H1 (cell line): ENCODE measurements at places on chromosomes 3 and 15. TPM values are rescaled to one million over a fixed set of nuclear protein-coding genes. Genes with fewer than 3 reads are reported as not detected.

- H3K27ac ChIP-seq, result no peak overlapping the region
- DNase-seq, result no peak
- no peaks in the 10 kb centered on the region for H3K27me3 ChIP-seq
- H3K4me3 ChIP-seq, result no peak overlapping the region
- no peaks in the 10 kb centered on the region for H3K36me3 ChIP-seq
Measured at GRCh38 chr15:70664494-70664893, 98.9 kb downstream of the UACA start.

GRCh38 chr3:157405457-157405856 lies 31.2 kb upstream of the PTX3 start:
- no peaks in the 10 kb centered on the region for H3K4me1 ChIP-seq
- no peak overlapping the region for H3K4me3 ChIP-seq
- no peaks in the 10 kb centered on the region for H3K36me3 ChIP-seq
- no peaks in the 10 kb centered on the region for H3K27me3 ChIP-seq
- no peak for DNase-seq

DNA sequence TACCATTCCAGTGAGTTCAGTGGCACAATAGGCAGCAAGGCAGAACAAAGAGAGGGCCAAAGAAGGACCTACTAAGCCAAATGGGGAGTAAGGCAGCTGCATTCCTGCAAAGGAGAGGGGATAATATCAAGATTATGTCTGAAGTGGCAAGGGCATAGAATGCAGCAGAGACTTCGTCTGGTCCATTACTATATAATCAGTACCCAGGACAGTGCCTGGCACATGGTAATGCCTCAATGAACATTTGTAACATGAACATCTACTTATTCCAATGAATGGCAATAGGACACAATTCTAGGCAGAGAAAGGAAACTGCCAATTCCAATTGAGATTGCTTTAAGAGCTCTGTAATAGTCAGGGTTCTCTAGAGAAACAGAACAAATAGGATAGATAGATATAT lies 82.1 kb upstream of the STAC start:
- no peaks in the 10 kb centered on the region for H3K27me3 ChIP-seq
- no peak overlapping the region for H3K4me3 ChIP-seq
- DNase-seq, result no peak

- DNase-seq, result no peak
- no peaks in the 10 kb centered on the region for H3K4me1 ChIP-seq
- no peak overlapping the region for H3K27ac ChIP-seq
- H3K36me3 ChIP-seq, result no peaks in the 10 kb centered on the region
Measured at GRCh38 chr3:13114811-13115575, 41.8 kb upstream of the IQSEC1 start.

The KIF23 gene
- 17.9 and 26.2 TPM in 2 replicates for polyA plus RNA-seq
